ENCODE measurements at places on chromosomes 4 and X.

DNA sequence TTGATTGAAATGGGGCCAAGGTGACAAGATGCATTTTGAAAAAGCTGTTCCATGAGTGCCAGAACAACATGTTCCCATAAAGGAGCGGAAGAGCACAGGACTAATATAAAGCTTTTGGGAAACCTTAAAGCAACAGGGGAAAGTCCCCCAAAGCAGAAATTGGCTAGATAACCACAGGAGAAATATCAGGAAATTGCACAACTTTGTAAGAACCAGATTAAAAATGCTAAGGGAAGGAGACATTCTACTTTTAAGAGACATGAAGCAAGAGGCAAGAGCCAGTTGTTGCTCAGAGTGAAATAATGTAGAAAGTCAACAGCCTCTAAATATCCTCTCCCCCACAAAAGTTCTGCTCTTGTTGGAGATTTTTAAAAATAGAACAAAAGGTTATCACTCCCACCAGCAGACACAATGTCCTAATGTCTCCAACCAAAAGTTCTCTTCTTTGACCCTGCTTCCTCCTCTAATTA lies 85.2 kb upstream of the LNX1 start:
- no peak for ATAC-seq

GRCh38 chr4:8840006-8840793 lies 31.4 kb downstream of the HMX1 start:
- ATAC-seq = no peak

DNA sequence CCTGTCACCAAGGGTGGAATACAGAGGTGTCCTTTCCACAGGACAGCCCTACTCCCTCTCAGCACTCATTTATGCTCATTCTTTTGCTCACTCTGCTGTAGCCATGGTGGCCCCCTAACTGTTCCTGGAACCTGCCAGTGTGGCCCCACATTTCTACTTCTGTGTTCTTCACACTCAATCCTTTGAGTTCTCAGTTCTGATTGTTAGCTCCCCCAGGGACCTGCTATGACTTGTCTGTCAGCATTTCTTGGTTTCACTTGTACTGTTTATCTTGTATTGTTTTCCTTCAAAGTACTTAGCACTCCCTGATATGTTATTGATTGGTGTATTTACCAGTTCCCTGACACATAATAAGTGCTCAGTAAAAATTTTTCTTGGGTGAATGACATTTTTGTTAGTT lies 14.9 kb downstream of the VBP1 start:
- no peak for ATAC-seq

DNA sequence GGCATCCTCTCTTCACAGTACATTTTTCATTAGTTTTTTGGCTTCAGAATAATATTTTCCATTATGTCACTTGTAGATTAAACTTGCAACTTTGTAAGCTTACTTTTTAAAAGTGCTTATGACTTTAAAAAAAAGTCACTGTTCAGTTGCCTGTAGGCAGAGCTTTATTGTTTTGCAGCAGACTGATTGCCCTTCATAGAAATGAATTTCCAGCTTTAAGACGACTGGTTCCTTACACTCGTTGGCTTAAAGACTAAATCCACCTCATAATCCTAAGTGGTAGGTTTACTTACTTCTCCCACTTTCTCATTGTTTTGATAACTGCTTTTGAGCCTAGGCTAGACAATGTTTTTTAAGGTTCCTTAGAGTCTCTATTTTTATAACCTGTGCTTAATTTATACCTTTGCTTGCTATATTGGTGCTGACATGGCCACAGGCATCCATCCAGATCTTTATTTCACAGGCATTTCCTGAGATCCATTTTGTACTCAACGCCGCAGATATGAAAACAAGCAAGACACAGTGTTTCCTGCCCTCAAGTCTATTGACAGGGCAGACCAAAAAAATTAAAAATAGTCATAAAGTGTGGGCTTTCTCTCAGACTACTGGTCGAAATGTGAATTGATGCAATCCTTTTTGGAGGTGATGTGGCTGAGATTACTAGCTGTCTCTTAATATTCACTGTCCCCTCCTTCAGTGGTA lies 12.6 kb upstream of the IL13RA2 start:
- no peak for ATAC-seq

DNA sequence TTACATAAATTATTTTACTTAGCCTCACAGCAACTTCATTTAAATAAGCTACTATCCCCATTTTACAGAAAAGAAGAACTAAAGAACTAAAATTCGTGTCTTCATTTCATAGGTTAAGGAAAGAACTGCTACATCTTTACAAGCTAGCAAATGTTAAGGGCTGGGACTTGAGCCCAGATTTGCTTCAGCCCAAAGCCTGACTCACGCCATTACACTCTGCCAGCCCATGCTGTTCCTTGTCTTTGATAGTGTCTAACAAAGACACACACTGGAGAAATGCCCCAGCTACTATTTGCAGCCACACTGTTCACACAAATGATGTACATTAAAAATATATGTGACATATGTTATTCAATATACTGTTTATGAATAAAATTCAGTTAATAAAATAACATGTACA lies 29.0 kb upstream of the ERVMER34-1 start:
- no peak for ATAC-seq

- ATAC-seq = peak; percentile 21
Measured at GRCh38 chr4:52659722-52660261, 691 bp upstream of the USP46 start.

DNA sequence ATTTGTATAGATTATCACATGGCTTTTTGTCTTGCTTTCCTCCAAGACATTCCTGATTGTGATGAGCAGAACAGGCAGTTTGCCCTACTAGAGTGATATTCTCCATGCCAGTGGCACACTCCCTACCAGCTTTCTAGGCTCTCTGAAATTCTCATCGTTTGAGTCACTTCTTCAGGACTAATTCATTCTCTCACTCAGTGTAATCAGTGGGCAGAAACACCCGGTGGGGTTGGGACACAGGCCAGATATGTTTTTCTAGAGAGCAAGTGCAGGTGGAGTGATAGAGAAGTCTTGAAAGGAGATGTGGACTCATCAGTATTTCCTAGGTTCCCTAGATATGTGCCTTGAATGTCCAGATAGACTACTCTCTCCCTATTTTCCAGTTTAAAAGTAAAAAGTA lies 13.1 kb downstream of the RAB33A start:
- ATAC-seq = no peak

- ATAC-seq = no peak
Measured at GRCh38 chr4:39476187-39476895, 17.5 kb downstream of the LIAS start.

DNA sequence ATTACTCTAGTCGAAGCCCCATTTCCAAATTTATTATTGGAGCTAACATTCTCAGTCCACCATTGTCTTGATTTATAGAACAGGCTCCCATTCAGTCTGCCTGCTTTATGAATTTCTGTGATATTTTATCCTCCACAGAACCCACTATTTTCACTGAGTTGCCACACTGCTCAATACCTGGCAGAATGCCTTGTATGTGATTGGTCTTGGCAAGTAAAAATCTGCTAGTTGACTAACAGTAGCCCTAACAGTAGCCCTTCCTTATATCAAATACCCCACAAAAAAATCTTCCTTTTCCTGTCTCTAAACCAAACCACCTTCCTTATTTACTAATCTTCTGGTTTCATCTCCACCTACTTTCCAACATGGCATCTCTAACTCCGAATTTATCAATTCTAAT lies 82.6 kb downstream of the CHM start:
- no peak for ATAC-seq

DNA sequence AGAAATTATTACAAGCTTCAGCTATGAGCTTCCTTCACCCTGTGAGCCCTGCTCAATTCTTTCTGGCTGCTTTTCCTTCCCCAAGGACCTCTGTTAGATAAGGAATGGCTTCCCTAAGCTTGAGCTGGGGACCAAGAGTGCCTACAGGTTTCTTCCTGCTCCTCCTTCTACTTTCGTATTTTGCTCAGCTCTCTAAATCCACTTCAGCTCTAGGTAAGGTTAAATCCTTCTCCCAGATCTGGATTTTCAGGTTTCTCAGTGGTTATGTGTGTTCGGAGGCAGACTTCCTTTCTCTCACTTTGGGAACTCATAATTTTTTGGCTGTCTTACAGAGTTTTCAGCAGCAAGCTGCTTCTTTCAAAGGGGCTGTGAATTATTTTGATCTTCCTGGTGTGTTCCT lies 21.9 kb upstream of the ZDHHC15 start:
- ATAC-seq = no peak

DNA sequence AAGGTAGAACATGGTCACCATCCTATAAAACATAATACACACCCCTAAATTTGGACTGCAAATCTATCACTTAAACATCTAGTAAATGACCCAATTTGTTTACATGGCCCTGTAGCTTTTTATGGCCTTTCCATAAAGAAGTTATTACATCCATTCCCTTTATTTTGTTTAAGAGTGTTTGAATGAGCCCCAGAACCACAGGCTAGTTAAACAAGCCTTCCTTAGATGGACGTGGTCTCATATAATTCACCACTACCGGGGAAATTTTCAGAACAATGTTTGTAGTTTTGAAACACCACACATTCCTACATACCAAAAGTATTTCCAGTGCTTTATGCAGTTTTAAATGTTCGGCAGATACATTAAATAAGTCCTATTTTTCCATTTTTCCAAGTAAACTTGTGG lies 12.3 kb downstream of the PDGFC start:
- ATAC-seq = no peak

- ATAC-seq = peak; percentile 51
Measured at GRCh38 chr4:150259861-150260567, 181.8 kb downstream of the DCLK2 start.

DNA sequence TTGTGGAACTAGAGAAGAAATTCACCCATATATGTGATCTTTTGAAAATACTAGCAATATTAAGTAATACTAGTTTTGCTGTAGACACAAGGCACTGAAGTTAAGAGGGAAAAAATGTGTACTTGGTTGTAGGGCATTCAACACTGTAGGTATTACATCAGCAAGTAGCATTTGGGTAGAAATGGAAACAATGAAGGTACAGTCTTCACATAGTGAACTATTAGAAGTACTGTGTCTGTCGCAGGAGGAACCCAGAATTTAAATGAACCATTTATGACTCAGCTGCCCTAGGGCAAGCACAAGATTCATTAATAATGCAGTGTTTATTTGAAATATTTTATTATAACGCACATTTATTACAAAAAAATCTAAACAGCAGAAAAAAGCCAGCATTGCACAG lies 572.7 kb upstream of the TENM3 start:
- no peak for ATAC-seq

DNA sequence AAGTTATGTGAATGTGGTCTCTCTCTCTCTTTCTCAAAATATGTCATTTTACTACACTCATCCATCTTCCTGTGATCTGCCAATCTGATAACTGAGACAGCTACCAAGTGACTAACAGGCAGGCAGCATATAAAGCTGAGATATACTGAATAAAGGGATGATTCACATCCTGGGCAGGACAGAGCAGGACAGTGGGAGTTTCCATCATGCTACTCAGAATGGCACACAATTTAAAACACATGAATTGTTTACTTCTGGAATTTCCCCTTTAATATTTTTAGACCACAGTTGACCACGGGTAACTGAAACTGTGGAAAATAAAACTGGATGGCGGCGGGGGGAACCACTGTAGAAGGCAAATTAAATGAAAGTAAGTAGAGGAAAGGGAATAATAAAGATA lies 58.6 kb upstream of the DCTD start:
- ATAC-seq = no peak

DNA sequence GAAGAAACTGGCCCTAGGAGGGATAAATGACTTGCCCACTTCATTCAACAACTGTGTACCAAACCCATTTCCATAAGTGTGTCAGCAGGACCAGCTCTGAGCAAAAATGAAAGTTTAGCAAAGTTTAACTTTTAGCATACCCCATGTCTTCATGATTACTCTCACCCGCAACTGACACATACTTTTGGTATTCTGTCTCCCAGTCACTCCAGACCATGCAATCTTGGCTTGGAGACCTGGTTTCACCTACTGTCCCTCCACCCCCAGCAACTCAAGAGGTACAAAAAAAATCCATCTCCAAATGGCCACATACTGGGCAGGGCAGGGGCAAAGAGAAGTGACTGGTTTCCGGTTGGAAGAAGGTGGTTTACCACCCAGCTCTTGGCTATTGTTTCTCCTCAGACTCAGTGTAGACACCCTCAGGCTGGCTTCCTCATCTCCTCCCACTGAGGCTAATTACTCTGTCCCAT lies 79.8 kb downstream of the RLIM start:
- ATAC-seq = no peak

GRCh38 chr4:15254236-15254880 lies 173.5 kb upstream of the C1QTNF7 start:
- no peak for ATAC-seq

GRCh38 chr4:7291372-7292114 lies 99.2 kb downstream of the SORCS2 start:
- ATAC-seq = no peak

GRCh38 chr4:39497909-39498726 lies 29.1 kb downstream of the UGDH start:
- no peak for ATAC-seq

DNA sequence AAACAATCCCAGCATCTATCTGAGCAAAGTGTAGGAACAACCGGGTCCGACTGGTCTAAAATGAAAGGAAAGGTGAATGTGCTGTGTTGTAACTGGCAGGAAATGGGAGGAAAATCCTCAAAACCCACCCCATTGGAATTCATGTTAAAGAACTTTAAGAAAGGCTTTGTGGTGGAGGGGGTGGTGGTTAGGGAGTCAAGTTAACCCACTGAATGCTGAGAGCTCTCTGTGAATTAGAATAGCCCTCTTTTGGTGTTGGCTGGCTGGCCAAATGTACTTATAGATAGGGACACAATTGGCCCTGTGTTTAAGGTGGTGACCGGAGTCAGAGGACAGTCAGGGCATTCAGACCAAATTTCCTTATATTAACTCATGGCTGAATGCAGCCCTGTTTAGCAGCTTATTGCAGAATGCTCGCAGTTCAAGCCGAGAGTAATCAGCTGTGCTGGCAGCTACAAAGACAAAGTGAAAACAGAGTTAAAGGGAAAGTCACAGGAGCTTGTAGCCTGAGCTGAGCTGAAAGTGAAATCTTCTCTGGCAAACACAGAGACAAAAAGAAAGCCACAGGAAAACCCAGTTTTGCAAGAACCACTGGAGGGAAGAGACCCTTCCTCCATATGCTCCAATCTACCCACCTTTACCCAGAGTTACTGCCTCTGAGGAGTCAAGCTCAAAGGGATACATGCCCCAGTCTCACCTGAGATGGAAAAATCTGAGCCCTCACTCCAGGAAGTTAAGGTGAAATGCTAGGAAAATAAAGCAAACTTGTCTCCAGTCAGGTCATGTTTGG lies 38.5 kb upstream of the UGT2B7 start:
- peak; percentile 61 for ATAC-seq

- ATAC-seq = no peak
Measured at GRCh38 chr4:150316332-150317205, 238.3 kb downstream of the DCLK2 start.

DNA sequence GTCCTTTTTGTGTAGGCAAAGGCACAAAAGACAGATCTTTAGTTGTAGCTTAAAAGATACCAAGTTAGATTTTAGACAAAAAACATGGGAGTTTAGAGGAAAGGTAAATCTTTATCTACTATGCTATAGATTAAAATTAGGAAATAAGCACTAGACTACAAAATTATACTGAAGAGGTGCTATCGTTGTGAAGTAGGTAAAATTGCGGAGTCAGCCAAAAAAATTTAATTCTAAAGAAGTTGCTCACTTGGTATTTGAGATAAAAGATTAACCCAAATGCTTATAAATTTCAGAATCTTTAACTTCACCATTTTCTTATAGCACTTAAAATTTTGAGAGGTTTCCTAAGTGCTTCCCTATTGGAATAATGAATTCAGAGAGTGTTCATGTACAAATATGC lies 604.1 kb downstream of the GRXCR1 start:
- ATAC-seq = no peak

Measured in motor neuron (in vitro differentiated cells).